ENCODE measurements at places on chromosomes 7 and 10.

- DNase-seq = no peak
Measured at GRCh38 chr7:121343302-121343701, 14.5 kb downstream of the WNT16 start.

GRCh38 chr10:122257041-122257440 lies 14.1 kb upstream of the BTBD16 start:
- no peak for DNase-seq

GRCh38 chr7:130868139-130868538 lies 134.1 kb upstream of the KLF14 start:
- DNase-seq = no peak

GRCh38 chr7:111312966-111313365 lies 222.0 kb downstream of the LRRN3 start:
- no peak for DNase-seq

- no peak for DNase-seq
Measured at GRCh38 chr7:121069346-121070100, 81.0 kb downstream of the CPED1 start.
